HFFc6 (cell line): ENCODE measurements at places on chromosomes 3 and 15. TPM values are rescaled to one million over a fixed set of nuclear protein-coding genes. Genes with fewer than 3 reads are reported as not detected.

FBLN2 gene
- 71.1 to 90.9 TPM (median 84.5 TPM) in 3 replicates for total RNA-seq

CEP19 gene
- total RNA-seq, result 1.9 to 2.6 TPM (median 2.2 TPM) in 3 replicates

DNA sequence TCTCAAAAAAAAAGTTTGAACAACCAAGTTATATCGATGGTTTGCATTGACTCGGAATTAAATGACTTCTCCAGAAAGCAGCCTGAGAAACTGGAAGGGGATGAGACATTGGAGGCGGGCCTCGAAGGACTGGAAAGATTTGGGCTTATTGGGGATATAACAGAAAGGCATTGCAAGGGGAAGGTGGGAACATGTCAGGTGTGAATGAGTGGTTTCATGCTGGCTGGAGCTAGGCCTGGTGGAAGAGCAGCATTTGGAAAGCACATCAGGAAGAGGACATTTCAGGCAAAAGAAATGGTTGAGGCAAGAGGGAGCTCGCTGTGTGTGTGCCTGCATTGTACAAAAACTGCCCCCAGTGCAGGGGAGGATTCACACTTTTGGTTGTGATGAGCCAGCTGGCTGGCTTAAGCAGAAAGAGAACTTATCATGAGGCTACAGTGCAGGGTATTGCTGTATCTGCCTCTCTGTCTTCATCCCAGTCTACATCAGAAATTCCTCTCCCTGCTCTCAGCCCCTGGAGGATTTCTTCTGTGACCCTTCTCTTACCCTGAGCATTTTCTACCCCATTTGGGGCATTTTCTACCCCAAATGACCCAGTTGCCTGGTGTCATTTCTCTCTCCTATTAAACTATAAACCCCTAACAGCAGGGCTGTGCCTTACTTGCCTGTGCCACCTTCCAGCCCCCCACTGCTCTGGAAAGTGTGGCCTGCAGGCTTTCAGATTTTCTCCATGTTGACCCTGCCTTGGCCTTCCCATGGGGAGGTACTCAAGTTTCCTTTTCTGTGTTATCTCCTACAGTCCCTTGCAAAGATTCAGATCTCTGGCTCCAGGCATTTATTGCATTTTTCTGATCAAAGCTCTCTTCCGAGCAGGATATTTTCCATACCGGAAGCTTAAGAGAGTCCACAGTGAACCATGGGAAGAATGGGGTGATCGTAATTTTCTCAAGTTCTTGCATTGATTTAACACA, 64.4 kb upstream of the FLNB start:
- DNase-seq, result no peak
- H3K27ac ChIP-seq, result no peak overlapping the region; the same call in 1 of the 2 replicates
- no peak overlapping the region for H3K4me3 ChIP-seq
- peaks cover 22% of the 10 kb centered on the region for H3K4me1 ChIP-seq

- no peak overlapping the region for H3K27ac ChIP-seq
- H3K36me3 ChIP-seq, result no peaks in the 10 kb centered on the region
- no peaks in the 10 kb centered on the region; the same call in none of the 2 replicates for H3K27me3 ChIP-seq
These were observed 314.5 kb upstream of the SEMA6D start for GRCh38 chr15:47402829-47403228.

GRCh38 chr3:36456784-36457183, 76.5 kb downstream of the STAC start:
- H3K36me3 ChIP-seq, result no peaks in the 10 kb centered on the region
- no peaks in the 10 kb centered on the region for H3K27me3 ChIP-seq
- H3K4me3 ChIP-seq, result no peak overlapping the region
- H3K4me1 ChIP-seq, result no peaks in the 10 kb centered on the region
- no peak for DNase-seq
- H3K27ac ChIP-seq, result no peak overlapping the region

BCHE gene
- total RNA-seq, result not detected in 3 replicates

PEX11A gene
- total RNA-seq, result 2.9 to 4.9 TPM (median 4.6 TPM) in 3 replicates

DNA sequence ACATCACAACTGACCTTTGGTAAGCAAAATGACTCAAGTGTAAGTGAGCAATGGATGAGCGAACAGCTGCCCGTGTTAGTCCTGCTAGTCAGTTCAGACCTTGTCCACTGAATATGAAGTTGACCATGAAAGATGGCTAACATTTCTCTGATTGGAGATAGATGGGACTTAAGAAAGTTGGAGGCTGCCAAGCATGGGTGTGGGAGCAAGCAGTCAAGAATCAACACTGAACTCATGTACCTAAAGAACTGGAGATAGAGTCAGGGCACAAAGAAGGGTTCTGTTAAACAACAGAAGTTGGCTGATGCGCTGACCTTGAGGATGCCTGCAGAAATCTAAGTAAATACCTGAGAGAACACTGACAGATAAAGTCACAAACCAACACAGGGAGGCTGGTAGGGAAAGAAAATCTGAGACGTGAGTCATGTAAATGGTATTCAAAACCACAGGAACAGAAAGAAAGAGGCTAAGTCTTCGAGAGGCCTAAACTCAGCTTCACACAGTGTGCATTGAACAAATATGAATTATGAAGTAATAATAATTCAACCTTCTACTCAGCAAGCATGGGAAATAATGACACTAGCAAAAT, 30.7 kb upstream of the ANPEP start:
- H3K36me3 ChIP-seq, result peaks cover 44% of the 10 kb centered on the region
- peak overlapping the region; percentile 91 for H3K27ac ChIP-seq
- DNase-seq, result peak; percentile 86
- H3K4me3 ChIP-seq, result peak overlapping the region; percentile 66
- H3K27me3 ChIP-seq, result peaks cover 5% of the 10 kb centered on the region

SV2B gene
- total RNA-seq, result not detected in 3 replicates

DNA sequence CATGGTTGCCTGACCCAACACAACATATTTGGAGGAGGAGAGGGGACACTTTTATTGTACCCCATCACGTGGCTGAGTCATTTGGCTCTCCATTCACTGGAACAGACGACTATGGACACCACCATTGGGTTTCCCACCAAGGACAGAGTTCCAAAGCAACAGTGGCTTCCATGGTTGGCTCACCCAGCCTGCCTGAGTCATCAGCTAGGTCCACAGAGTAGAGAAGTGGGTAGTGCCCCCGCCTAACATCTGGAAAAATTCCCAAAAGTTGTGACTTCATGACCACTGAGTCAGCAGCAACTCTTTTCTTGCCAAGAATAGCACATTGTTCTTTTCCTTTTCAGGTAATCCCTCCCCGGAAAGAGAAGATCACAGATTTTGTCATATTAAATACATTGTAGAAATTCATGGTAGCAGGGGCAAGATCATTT, 3.0 kb upstream of the PPP1R2 start:
- no peak overlapping the region; the same call in 1 of the 2 replicates for H3K27ac ChIP-seq
- peaks cover 43% of the 10 kb centered on the region for H3K4me1 ChIP-seq
- peak; percentile 78 for DNase-seq
- H3K36me3 ChIP-seq, result no peaks in the 10 kb centered on the region
- peak overlapping the region; percentile 28; the same call in 1 of the 2 replicates for H3K4me3 ChIP-seq

DNA sequence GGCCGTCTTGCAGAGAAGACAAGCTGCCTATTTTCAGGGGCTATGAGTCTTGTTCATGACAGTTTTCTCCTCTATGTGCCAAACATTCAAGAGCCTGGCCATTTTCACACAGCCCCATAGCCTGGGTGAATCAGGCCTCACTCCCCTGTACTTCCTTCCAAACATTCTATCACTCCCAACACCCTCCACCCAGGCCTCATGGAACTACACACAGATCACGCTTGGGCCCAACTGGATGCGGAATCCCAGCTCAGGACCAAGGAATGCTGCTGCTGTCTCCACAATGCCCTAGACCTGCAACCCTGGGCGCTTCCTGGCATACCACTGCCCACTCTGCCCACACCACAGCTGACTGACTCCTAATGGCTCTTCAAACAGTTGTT, 39.4 kb upstream of the PCSK6 start:
- H3K4me1 ChIP-seq, result 0 out of 2 replicates have a peak, but pooled peaks cover 6% of the 10 kb centered on the region
- no peak overlapping the region for H3K4me3 ChIP-seq
- H3K27me3 ChIP-seq, result peaks cover 35% of the 10 kb centered on the region
- no peak for DNase-seq

DNA sequence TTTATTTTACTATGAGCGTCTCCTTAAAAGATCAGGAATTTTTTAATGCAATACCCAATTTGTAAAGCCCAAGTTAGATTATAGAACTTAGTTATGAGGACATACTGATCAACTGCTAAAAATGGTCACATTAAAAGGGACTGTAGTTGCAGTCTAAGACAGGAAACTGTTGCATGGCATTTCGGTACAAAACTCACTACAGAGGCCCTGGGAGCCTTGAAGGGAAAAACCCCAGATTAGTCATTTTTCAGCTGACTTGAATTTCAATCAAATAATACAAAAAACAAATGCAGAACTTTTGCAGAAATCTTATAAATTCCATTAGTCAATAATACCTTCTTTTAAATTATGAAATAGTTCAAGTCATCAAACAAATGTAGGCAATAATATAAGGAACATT, 6.9 kb upstream of the PTX3 start:
- H3K36me3 ChIP-seq, result peaks cover 28% of the 10 kb centered on the region
- no peaks in the 10 kb centered on the region for H3K27me3 ChIP-seq

GRCh38 chr3:56593455-56594158, 36.6 kb downstream of the CCDC66 start:
- no peak for DNase-seq
- no peak overlapping the region for H3K4me3 ChIP-seq
- peaks cover 17% of the 10 kb centered on the region for H3K4me1 ChIP-seq
- H3K36me3 ChIP-seq, result peaks cover 15% of the 10 kb centered on the region; the same call in 1 of the 2 replicates
- no peaks in the 10 kb centered on the region; the same call in none of the 2 replicates for H3K27me3 ChIP-seq
- no peak overlapping the region for H3K27ac ChIP-seq

- H3K27me3 ChIP-seq, result no peaks in the 10 kb centered on the region
- H3K36me3 ChIP-seq, result peaks cover 13% of the 10 kb centered on the region
- H3K4me1 ChIP-seq, result peaks cover 6% of the 10 kb centered on the region
- H3K4me3 ChIP-seq, result no peak overlapping the region
- H3K27ac ChIP-seq, result no peak overlapping the region
These were observed 7.4 kb downstream of the APPL1 start for GRCh38 chr3:57234613-57235575.

GRCh38 chr3:128804017-128804810, 75.2 kb upstream of the ACAD9 start:
- H3K36me3 ChIP-seq, result peaks cover 60% of the 10 kb centered on the region
- peak overlapping the region; percentile 60 for H3K4me3 ChIP-seq
- peaks cover 54% of the 10 kb centered on the region for H3K4me1 ChIP-seq
- H3K27me3 ChIP-seq, result no peaks in the 10 kb centered on the region; the same call in 1 of the 2 replicates

DNA sequence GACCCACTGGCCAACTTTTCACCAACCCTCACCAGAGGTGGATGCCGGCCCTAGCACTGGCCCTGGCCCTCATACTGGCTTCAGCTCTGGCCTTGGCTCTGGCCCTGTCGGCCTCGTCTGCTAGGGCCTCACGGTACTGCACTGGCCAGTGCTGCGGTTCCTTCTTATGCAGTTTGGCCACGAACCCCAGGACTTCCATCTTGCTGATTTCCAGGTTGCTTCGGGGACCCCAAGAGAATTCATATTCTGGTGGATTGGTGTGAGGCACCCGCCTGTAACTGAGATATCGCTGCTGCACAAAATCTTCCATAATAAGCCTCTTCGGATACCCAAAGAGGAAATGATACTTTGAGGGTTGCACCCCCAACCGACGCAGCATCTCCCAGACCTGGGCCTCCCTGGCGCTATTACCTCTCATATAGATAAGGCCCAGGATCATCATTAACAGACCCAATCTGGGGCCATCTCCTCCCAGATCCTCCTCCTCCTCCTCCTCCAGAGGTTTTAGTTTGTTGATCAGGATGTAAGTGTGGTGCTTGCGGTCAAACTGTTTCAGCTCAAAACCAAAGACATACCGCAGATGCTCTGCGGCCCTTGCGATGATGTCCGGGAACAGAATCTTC, 883 bp downstream of the MAGEF1 start:
- H3K36me3 ChIP-seq, result peaks cover 34% of the 10 kb centered on the region
- H3K4me1 ChIP-seq, result peaks cover 37% of the 10 kb centered on the region
- no peak for DNase-seq

GRCh38 chr3:190697901-190698300, 164.6 kb downstream of the GMNC start:
- peak; percentile 31 for DNase-seq
- H3K36me3 ChIP-seq, result no peaks in the 10 kb centered on the region

DNA sequence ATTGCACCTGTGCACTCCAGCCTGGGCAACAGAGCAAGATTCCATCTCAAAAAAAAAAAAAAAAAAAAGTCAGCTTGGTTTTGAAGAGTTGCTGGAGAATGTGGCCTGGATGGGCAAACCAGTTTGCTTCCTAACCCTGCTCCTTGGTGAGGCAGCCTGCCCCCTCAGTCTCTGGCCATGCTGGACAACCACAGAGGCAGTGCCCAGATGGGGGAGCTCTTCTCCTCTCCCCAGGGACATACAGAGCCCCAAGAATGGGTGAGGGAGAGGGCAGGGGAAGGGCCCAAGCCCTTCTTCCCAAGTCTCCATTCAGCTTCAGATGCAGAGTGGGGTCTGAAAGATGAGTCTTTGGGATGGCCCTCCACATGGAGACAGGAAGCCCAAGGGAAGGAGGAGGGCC, 27.9 kb downstream of the CD276 start:
- H3K4me3 ChIP-seq, result no peak overlapping the region
- H3K4me1 ChIP-seq, result no peaks in the 10 kb centered on the region
- DNase-seq, result no peak
- H3K36me3 ChIP-seq, result peaks cover 27% of the 10 kb centered on the region

DNA sequence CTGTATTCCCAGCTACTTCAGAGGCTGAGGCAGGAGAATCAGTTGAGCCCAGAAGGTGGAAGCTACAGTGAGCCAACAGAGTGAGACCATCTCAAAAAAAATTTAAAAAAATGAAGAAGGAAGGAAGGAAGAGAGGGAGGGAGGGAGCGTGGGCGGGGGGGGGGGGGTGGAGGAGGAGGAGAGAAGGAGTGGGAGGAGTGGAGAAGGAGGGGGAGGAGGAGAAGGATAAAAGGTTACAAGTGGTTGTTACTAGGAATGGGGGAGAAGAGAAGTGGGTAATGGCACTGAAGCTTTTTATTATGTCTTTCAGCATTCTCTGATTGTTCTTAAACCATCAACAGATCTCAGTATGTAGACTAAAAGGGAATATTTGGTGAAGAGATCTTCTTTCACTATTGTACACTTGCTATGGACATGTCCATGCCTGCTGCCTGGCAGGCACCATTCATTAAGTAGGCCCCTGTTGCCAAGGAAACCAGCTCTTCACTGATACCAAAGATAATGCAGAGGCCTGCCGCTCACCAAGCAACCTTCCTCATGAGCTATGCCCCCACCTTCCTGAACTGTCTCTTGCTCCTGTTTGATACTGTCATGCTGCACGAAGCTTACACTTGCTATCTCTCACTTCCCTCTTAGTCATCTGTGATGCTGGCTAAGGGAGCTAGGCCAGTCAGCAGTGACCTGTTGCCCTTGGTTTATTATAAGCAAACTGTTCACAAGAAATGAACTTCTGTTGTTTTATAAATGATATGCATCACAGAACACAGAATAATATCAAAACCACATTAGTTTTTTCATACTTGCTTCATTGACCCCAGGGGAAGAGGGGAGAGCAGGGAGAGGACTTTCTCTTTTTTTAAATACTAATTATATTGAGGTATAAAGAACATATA, 23.1 kb downstream of the EPM2AIP1 start:
- peak overlapping the region; percentile 83 for H3K27ac ChIP-seq
- H3K4me3 ChIP-seq, result peak overlapping the region; percentile 26; the same call in 1 of the 2 replicates
- peak; percentile 83 for DNase-seq

GRCh38 chr15:43184407-43185124, 637 bp upstream of the CCNDBP1 start:
- peaks cover 27% of the 10 kb centered on the region for H3K4me1 ChIP-seq
- no peaks in the 10 kb centered on the region for H3K36me3 ChIP-seq
- H3K27me3 ChIP-seq, result no peaks in the 10 kb centered on the region
- H3K4me3 ChIP-seq, result peak overlapping the region; percentile 96
